Stimulated activated CD8-positive, alpha-beta memory T cell treated with anti-CD3 and anti-CD28 coated beads, Interleukin-7, amount 100 ng/mL, for 24 hours (primary cell): ENCODE measurements at places on chromosomes 11 and 22.

GRCh38 chr11:63933459-63933858, 5.3 kb upstream of the NAA40 start:
- no peak for DNase-seq

GRCh38 chr22:33565580-33565995, 354.7 kb downstream of the LARGE1 start:
- no peak for DNase-seq

DNA sequence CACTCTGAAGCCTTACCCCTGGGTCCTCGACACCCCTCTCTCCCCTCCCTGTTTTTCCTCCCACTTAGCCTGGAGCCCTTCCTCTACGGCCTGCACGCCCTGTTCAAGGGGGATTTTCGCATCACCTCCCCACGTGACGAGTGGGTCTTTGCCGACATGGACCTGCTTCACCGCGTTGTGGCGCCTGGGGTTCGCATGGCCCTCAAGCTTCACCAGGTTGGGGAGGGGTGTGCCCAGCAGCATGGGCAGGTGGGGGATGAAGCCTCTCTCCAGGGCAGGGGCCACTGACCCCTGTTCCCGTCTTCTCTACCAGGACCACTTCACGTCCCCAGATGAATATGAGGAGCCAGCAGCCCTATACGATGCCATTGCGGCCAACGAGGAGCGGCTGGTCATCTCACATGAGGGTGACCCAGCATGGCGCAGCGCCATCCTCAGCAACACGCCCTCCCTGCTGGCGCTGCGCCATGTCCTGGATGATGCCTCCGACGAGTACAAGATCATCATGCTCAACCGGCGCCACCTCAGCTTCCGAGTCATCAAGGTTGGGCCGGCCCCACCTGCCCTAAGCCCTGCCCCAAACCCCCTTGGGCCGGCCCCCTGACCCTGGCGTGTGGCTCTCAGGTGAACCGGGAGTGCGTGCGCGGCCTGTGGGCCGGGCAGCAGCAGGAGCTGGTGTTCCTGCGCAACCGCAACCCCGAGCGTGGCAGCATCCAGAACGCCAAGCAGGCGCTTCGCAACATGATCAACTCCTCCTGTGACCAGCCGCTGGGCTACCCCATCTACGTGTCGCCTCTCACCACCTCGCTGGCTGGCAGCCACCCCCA, 2.8 kb upstream of the SIPA1 start:
- DNase-seq, result no peak

- no peak for DNase-seq
These were observed 4.6 kb downstream of the MDK start for GRCh38 chr11:46386005-46386578.

DNA sequence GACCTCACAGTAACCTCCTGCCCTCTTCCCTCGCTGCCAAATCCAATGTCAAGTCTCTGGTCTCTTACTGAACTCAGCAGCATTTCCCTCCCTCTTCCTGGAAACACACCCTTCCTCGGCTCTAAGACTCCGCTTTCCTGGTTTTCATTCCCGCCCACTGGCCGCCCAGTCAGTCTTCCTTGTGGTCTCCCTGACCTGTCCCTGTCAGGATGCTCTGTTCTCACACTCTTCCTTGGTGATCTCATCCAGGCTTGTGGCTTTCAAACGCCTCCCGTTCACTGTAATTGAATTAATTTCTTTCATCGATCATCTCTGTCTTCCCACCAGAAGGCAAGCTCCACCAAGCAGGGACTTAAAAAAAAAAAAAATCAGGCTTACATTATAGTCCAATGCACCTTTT, 33.5 kb downstream of the MYO18B start:
- no peak for DNase-seq

GRCh38 chr11:15735706-15736105, 620.6 kb downstream of the SOX6 start:
- DNase-seq, result no peak
